Astrocyte of the spinal cord (primary cell): ENCODE measurements at places on chromosomes 2 and 18.
A peak's percentile ranks its signal among the peaks of the same experiment; 100 is the strongest.

GRCh38 chr2:29201979-29202378 lies 86.8 kb downstream of the CLIP4 start:
- DNase-seq, result no peak

GRCh38 chr2:135844301-135844895 lies 7.4 kb upstream of the LCT start:
- no peak for DNase-seq

GRCh38 chr2:126679094-126679713 lies 23.2 kb downstream of the GYPC start:
- no peak for DNase-seq

- DNase-seq, result peak; percentile 24
Observed at GRCh38 chr2:230231251-230231650, 5.7 kb downstream of the SP140 start.

- no peak for DNase-seq
Observed at GRCh38 chr18:46482831-46483230, 174.2 kb downstream of the LOXHD1 start.

- no peak for DNase-seq
Observed at GRCh38 chr2:202822411-202822810, 49.2 kb downstream of the ICA1L start.

GRCh38 chr2:72112981-72113846 lies 34.4 kb downstream of the CYP26B1 start:
- no peak for DNase-seq

DNA sequence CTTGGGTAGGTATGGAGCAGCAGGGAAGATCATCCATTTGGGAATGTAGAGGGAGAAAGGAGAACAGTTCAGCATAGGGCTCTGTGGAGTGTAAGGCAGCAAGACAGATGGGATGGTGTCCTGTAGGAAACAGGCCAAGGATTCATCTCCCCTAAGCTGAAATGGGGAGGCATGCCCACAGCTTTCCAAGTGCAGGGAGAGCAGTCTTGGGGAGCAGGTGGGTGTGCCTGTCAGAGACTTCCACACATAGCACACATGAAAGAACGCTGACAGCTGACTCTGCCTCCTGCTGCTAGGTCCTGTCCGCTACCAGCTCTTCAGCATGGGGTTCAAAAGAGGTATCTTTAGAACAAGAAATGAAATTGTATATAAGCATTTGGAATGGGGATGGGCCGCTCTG lies 9.0 kb downstream of the SETBP1 start:
- no peak for DNase-seq
